Hepatic stellate cell (primary cell): ENCODE measurements at places on chromosomes 7 and 10.

DNA sequence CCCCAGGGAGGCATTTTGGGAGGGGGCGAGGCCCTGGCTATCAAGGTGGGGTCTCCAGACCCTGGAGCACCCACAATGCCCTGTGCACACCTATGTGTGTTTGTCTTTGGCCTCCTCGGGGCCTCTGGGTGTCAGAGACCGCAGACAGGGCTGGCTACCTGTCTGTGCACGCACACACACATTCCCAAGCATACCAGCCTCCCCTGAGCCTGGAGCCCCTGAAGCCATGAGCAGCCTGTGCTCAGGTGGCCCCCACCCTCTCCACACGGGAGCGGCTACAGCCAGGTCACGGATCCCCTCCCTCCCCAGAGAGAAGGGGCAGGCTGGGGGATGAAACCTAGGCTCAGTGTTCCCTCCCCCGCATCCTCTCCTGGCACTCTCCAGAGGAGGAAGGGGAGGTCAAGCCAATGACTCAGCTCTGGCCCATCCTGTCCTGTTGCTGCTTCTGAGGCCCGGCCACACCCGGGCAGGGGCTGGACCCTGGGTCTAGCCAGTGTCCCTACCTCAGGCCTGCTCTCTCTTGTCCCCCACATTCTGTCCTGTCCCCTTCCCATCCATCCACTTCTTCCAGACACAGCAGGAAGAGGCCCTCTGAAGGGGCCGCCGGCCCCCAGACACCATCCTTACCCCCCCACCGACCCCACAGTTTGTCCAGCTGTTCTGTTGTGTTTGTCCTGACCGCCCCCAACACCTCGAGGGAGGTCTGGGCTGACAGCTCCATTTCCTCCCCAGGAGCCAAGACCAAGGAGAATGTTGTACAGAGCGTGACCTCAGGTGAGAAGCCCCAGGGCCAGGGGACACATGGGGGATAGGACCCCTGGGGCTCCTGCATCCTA, 720 bp downstream of the SNCG start:
- peak; percentile 84 for DNase-seq

DNA sequence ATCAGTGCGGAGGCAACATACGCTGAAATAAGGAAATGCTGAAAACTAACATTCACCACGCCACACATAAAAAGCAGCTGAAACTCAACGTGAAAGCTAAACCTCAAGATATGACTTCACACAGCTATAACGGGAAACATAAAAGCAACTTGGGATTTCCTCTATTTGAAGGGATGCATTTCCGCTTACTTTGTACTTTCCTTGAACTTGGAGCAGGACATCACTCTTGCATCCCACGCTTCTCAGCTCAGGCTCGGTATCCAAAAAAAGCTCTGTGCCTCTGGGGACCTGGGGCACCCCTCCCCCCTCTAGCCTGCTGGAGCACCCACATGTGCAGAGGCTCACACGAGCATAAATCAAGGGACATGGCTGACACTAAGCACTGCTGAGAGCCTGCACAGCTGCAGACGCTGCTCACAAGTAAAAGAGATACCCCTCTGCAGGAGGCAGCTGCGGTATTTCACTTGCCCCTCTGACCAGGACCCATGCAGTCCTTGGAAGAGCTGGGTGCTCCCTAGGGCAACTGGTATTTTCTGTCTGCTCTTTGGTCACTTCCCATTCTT, 34.2 kb downstream of the PARD3 start:
- DNase-seq, result peak; percentile 53

- DNase-seq, result peak; percentile 67
These were observed 1.0 kb downstream of the EBF3 start for GRCh38 chr10:129962872-129963640.

DNA sequence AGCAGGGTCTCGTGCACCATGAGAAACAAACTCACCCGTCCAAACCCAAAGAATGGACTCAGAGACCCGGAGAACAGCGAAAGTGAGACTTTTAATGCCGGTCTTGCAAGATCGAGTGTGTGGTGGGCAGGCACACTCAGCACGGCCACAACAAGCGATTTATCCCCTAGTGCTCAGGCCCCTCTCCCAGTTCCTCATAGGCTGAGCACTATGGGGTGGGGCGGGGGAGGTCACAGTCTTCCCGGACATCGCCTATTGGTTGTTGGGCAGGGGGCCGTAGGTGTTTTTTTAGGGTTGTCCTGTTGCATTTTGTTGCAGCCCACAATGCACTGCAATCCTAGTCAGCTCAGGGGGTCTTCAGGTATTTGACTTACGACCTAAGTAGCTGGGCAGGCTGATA, 608.3 kb upstream of the FOXK1 start:
- DNase-seq, result no peak

DNA sequence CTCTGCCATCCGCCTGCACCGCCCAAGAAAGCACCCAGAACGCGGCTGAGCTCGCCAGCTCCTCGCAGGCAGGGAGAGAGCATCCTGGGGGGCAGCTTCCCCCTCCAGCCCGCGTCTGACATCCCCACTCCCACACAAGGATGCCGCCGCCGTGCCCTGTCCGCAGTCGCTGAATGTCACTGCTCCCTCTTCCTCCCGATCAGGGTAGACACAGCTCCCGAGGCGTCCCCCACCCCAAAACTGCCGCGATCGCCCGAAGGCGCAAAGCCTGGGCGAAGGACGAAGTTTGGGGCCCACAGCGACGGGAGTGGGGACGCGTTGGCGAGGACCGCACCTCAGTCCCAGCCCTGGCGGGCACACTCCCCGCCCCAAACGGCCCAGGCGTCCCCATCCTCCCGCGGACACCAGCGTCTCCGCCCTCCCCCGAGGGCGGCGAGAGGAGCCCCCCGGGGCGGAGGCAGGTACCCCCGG, 1.5 kb upstream of the KAT6B start:
- DNase-seq, result peak; percentile 32

DNA sequence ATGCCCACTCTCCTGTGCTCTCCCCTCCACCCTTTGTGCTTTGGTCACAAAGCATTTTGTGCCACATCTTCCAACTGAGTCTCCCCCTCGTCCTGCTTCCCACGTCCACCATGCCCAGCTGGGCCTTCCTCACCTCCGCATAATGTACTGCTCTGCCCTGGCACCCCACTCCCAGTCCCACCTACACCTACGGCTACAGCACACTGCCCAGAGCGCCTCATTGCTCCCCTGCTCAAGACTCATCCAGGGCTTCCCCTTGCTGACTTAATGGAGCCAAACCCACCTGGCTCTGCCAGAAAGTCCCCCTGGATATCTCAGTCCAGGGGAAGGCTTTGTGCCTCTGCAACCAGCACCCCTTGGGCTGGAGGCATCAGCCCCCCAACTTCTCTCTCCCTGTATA, 299.2 kb upstream of the ZMIZ1 start:
- no peak for DNase-seq

DNA sequence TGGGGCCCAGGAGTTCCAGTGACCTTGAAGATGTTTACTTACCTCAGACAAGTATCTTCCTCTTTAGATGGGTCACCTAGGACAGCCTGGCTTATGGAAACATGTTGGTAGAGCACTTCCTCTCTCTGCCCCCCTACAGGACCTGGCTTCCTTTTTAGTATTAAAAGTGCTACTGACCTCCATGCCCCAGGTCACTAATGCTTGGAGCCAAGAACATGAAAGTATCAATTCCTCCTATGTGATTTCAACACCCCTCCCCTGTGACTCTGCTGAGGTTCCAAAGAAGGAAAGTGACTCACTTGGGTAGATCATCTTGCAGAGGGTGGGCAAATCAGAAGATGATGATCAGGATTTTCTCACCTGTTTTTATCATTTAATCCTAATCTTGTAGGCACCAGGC, 125.3 kb upstream of the CCDC6 start:
- no peak for DNase-seq

GRCh38 chr10:43365001-43365400, 6.4 kb upstream of the FXYD4 start:
- DNase-seq, result no peak

DNA sequence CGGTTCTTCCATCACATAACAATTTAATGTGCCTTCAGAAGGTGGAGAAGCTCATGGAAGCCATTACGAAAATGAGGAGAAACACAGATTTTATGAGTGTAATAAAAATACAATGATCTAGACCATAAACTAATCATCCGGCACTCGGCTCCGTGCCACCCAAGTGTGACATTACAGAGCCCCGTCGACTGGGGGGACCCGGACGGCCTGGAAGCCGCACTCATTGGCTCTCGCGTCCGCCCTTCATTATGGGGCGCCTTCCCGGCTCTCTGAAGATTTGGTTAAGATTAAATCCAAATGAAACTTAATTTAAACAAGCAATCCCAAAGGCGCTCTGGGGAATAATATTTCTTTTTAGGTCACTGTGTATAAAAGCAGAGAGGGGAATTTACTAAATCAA, 242.6 kb downstream of the DNAJB6 start:
- DNase-seq, result no peak

DNA sequence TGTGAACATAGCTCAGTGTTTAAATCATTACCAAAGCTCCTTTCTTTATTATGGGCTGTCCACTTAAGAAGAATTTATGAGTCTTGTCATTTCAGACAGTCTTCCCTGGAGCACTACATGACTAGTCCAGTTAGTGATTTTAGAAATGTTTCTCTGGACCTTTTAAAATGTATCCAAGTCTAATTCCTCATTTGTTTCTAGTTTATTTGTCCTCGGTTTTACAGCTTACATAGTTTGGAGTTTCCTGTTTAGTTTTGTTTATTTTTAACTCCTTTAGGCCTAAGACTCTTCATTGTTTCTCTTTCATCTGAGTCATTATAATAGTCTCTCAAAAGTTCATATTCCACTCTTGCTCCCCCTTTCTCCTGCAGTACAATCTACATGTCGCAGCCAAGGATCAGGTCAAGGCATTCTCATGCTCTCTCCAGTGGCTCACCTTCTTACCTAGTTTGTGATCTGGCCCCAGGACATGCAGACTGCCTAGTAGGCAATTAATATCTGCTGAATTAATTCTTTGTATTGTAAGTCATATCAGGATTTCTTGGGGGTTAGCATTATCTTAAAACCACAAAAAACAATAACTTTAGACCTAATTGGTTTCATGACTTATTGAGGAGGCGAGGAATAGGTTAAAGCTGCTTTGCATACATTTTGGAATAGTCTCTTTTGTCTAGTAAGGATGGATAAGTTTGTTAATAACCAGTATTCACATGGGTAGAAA, 93.8 kb downstream of the MAPK8 start:
- no peak for DNase-seq

DNA sequence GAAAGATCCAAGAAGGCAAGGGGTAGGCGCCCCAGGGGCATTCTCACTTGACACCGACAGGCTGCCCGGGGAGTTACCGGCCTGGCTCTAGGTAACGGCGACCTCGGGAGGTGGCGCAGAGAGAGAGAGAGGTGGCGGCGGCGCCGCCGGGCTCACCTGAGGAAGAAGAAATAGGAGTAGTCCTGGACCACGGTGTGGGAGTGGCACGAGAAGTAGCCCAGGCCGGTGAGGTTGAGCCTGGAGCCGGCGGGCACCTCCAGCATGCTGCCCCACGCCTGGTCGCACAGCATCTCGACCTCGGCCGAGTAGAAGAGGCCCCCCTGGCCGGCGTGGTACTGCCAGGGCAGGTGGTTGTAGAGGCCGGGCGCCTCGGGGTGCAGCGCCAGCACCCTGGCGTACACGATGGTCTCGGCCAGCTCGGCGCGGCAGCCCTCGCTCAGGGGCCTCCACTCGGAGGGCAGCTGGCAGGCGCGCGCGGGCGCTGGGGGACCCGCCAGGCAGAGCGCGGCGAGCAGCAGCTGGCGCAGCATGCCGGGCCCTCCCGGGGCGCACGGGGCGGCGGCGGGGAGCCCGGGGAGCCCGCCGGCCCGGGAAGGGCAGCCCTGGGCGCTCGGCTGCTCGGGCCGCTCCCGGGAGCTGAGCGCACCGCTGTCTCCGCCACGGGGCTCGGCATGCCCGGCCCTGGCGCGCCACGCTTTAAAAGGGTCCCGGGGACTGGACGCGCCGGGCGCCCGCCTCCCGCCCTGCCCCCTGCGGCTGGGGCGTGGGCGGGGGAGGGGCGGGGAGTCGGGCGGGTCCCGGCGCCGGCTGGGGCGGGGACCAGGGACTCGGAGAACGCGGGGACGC, at the start of gene CCDC3:
CCDC3 (minus strand) TSS at position 673 of the 846 bp plus-strand sequence; CDS start at position 530, 143 bp downstream.
- no peak for DNase-seq

DNA sequence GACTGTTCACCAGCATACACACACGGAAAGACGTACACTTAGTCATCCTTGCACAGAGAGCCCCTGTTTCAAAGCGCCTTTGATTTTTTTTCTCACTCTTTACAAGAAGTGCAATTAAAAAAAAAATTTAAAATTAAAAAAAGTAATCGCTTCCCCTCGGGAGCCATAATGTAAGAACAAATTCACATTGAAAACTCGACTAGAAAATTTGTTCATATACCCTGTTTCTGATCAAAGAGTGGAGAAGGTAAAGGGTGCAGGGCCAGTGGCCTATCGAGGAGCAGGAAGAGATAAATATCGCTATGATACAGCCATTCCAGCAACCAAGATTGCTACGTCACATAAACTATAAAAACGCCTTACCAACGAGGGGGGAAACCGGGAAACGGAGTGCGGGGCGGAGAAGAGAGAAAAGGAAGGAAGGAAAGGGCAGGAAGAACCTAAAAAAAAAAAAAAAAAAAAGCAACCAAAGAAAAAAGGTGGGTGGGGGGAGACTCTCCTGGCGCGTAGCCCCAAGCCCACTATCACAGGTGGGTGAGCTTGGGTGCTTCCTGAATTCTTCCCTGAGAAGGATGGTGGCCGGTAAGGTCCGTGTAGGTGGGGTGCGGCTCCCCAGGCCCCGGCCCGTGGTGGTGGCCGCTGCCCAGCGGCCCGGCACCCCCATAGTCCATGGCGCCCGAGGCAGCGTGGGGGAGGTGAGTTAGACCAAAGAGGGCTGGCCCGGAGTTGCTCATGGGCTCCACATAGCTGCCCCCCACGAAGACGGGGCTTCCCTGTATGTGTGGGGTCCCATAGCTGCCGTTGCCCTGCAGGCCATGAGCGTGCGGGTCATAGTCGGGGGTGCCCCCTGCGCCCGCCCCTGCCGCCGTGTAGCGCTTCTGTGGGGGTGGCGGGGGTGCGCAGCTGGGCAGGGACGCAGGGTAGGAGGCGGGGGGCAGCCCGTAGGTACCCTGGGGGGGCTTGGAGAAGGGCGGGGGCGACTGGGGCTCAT, 5.2 kb upstream of the HOXA2 start:
- DNase-seq, result no peak

DNA sequence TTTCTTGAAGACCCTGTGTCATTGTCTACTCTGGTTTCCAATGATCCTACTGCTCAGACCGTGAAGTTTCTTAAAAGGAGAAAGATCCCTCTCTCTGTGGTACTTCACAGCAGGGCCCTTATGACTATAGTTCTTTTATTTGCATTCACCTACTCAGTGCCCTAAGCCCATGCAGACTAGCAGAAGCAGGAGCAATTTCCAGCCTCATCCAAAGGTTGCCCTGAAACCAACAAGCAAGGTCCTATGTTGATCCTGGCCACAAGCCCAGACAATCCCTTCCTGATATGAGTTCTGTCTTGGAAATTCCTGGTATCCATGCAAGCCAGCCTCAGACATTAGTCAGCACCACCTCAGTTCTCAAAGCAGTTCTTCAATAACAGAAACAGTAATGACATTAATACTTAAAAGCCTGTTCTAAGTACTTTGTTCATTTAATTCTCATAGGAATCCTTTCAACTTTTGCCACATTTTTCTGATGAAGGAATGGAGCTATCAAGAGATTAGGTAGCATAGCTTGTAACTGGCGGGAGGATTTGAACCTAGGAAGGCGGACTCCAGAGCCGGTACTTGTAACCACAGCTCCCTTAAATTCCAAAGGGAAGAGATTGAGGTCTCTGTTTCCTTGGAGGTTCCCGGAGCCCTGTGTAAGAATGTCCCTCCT, 58.1 kb upstream of the ST8SIA6 start:
- peak; percentile 40 for DNase-seq

GRCh38 chr10:84329986-84330651, 1.7 kb downstream of the CCSER2 start:
- DNase-seq, result no peak

- no peak for DNase-seq
These were observed 810.2 kb downstream of the PCDH15 start for GRCh38 chr10:53990799-53991238.

- DNase-seq, result no peak
These were observed 855.9 kb downstream of the GRID1 start for GRCh38 chr10:85510682-85511081.
